ENCODE measurements at places on chromosomes 1 and 21.

GRCh38 chr1:114154963-114155322 is 1.3 kb upstream of the SYT6 start:
- peak; percentile 92 for DNase-seq

- DNase-seq: peak; percentile 76
These were observed 345.1 kb upstream of the SNX7 start for GRCh38 chr1:98316286-98316905.

DNA sequence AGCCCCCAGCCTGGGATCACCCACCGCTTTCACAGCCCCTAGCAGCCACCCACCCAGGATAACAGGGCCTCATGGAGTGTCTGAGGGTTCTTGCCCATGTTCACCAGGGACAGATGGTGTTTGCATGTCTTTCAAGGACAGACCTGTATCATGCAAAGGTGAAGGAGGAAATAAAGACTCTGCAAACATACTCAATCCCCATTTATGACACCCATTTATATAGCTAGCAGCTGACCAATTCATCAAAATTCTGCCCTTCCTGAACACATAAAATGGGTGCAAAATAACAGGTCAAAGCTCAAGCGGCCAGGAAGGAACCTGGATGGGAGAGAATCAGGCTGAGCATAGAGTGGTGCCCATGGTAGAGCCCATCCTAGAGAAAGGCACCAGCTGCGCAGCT is 32.8 kb upstream of the LYPD8 start:
- DNase-seq: no peak

GRCh38 chr1:33267468-33268205 is 11.3 kb downstream of the ZNF362 start:
- peak; percentile 48 for DNase-seq

GRCh38 chr1:53590531-53591515 is 131.6 kb downstream of the DMRTB1 start:
- DNase-seq: no peak

DNA sequence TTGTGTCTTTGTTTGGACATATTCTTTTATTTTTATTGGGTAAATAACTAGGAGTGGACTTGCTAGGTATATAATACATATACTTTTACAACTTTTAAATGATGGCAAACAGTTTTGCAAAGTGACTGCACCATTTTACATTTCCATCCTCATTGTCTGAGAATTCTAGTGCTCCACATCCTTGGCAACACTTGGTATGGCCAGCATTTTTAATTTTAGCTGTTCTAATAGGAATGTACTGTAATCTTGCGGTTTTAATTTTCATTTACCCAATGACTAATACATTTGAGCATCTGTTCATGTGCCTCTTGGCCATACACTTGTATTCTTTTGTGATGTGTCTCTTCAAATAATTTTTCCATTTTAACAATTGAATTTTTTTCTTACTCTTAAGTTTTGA is 37.0 kb upstream of the ATP6V1G3 start:
- peak; percentile 86 for DNase-seq

DNA sequence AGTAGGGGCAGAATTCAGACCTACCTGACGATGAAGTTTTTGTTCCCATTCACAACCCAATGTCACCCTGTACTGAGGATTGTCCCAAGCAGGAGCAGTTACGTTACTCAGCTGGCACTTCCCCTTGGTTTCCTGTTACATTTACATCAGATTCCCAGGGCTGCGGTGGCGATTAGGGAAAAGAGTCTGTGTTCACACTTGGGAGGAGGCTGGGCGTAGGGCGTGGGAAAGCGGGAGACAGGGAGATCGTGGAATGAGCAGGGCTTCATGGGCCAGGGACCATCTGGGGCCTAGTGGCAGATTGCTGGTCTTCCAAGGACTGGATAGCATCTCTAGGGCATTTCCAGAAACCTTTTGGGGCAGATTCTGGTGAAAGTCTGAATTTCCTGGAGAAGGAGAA is 39.0 kb downstream of the TBX19 start:
- DNase-seq: no peak

DNA sequence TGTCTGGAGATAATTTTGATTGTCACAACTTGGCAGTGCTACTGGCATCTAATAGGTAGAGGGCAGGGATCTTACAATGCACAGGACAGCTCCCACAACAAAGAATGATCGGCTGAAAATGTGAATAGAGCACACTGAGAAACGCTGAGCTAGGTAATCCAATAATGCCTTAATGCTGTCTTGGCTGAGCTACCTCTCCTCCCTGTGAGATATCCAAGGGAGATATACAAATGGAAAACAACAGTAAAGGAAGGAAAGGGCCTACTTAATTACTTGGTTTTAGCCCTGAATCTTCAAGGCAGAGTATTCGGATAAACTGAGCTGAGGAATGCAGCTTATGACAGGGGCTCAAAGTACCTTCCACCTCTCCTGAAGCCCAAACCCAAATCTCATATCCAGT is 2.9 kb downstream of the DNASE2B start:
- no peak for DNase-seq

DNA sequence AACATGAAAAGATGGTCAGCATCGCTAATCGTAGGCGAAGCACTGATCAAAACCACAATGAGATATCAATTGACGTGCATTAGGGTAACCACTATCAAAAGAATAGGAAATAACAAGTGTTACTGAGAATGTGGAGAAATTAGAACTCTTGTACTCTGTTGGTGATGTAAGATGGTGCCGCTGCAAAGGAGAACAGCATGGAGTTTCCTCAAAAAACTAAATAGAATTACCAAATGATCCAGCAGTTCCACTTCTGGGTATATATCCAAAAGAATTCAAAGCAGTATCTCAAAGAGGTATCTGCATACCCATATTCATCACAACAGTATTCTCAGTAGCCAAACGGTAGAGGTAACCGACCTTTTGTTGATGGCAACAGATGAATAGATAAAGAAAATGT is 8.3 kb upstream of the CD101 start:
- DNase-seq: no peak

Measured in osteoblast (primary cell).